ENCODE measurements at places on chromosomes 16 and 17.
A peak's percentile ranks its signal among the peaks of the same experiment; 100 is the strongest.

GRCh38 chr17:40123811-40124114, 2.0 kb downstream of the MSL1 start:
- no peak for DNase-seq

DNA sequence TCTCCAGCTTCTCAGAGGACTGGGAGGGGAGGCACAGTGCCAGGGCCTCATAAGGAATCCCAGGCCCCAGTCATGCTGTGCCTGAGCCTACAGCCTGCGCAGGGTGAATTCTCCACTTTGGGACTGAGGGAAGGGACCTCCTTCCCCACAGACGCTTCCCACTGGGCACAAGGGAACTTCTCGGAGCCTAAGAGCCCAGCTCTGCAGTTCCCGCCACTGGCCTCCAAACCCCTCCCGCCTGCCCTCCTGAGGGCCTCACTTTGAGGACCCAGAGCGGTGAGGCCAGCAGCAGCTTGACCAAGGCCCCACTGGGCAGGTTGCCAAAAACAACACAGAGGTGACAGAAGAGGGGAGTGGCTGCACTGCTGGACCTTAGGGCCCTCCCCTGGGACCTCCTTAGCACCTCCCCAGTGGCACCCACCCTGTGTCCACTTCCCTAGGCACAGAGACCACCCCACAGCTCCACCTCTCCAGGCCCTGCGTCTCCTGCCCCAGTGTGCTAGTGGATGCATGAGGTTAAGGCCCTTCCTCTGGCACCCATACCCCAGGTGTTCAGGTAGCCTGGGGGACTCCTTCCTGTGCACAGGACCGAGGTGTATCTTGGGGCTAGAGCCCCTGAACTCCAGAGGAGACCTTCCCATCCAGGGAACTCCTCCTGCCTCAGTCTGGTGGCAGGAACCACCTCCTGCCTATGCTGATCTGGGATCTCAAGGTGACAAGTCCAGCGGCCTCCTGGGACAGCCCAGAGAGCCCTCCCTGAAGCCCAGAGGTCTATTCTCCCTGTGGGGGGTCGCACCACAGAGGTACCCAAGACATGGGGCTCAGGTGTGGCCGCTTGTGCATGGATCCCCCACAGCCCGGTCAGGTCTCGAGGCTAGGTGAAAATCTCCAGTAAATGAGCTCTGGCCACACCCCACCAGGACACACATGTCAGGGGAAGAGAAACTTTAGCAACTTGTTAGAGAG, 3.4 kb downstream of the CASKIN2 start:
- DNase-seq, result no peak

DNA sequence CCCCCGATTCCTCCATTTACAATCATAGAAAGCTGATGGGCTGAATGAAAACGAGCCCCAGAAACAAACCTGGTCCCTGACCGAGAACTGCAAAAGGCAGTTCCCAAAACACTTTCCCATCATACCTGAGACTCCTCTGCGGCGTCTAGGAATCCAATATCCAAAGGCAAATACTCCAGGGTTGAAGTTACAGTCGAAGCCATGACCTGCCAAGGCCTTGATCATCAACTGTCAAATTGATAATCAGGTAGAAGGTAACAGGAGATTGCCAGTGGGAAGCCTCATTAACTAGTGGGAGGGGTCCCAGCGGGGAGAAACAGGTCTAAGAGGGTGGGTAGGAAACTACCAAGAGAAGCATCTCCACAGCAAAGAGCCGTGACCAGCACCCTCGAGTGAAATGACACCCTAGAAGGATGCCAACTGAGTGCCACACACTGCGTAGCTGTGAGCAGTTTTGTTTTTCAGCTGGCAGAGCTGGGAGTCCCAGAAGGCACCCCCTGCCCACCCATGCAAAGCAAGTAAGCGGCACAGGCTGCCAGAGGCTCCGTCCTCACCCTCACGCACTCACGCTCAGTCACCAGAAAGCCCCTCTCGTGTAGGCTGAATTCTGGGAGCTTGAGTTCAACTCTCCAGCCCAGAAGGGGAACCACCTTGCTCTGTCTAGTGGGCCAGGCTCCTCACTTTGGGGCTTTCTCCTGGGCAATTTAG, 146.1 kb downstream of the GAS7 start:
- DNase-seq, result no peak

GRCh38 chr16:2486645-2487516, 12.0 kb downstream of the TBC1D24 start:
- peak; percentile 61 for DNase-seq

DNA sequence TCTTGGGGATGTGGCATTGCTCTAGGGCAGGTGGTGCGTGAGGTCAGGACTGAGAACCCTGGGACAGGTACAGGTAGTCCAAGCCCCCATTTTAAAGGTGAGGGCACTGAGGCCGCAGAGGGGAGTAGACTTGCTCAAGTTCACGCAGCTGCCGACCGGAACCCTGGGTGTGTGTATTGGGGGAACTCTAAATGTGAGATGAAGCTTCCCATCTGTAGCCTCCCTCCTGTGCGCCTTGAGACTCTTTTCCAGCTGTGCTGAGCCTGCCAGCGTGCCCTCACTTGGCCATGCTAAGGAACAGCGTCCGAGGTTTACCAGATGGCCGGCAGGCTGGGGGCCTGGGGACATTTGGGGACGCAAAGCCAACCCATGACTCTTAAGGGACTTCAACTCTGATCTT, 79.0 kb upstream of the CDC42EP4 start:
- no peak for DNase-seq

- no peak for DNase-seq
Observed at GRCh38 chr16:85395913-85396878, 216.9 kb upstream of the GSE1 start.

DNA sequence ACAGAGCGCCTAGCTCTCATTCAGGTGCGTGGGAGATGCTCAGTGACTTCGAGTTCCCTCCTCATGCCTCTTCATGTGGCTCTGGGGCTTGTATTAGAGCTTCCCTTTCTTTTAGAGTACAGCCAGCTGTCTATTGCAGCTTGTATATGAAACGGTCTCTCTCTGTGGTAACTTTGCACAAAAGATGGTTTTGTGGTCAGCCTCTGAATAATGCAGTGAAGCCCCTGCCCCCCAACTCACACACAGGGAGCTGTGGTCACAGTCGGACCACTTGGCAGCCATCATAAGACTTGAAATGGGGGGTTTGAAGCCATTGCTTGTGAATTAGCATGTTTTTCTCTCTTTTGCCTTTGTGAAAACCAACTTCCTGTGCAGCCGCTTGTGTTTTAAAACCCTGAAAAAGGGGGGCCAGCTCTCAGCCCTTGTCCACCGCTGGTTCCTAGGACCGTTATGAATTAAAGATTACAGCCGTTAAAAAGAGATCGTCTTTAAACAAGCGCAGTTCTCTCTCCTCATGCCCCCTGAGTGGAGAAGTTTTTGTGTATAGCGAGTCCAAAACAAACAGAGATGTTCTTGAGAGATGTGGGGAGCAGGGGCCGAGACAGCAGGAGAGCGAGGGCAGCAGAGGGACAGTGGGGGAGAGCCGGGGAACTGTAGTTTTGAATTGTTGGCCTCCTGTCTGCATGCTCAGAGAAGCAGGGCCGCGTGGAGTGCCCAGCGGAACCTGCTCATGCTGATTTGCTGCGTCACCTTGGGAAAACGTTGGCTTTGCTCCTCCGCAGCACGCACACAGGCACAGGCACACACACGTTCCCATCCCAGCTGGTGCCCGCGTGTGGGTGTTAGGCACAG, 199.0 kb downstream of the MSI2 start:
- DNase-seq, result no peak

GRCh38 chr17:78953356-78954350, 26.1 kb downstream of the LGALS3BP start:
- DNase-seq, result no peak

Data from effector CD8-positive, alpha-beta T cell (primary cell).